Activated naive CD4-positive, alpha-beta T cell treated with anti-CD3 and anti-CD28 coated beads, Interleukin-2, amount 10 ng/mL, durations not matched to agents 5 hours and 36 hours (primary cell): ENCODE measurements at places on chromosomes 6 and 20. TPM values are rescaled to one million over a fixed set of nuclear protein-coding genes. Genes with fewer than 3 reads are reported as not detected.

RAB44 gene
- total RNA-seq, result 0.07 TPM

CGAS gene
- total RNA-seq, result 24.6 TPM

FAM217A gene
- not detected for total RNA-seq

PNPLA1 gene
- not detected for total RNA-seq

TXLNB gene
- 0.63 TPM for total RNA-seq

SRSF3 gene
- 370 TPM for total RNA-seq

SYNE1 gene
- total RNA-seq, result 107 TPM

SLC35F1 gene
- not detected for total RNA-seq

IRF4 gene
- total RNA-seq, result 279 TPM

CALHM6 gene
- total RNA-seq, result 15.9 TPM

ZNF165 gene
- total RNA-seq, result 1.1 TPM

RGS17 gene
- total RNA-seq, result not detected

C6orf141 gene
- total RNA-seq, result 0.46 TPM

GRM1 gene
- not detected for total RNA-seq

HSPA1L gene
- 3.8 TPM for total RNA-seq

STX11 gene
- 9.9 TPM for total RNA-seq

KLC4 gene
- 24.6 TPM for total RNA-seq

SLC17A9 gene
- total RNA-seq, result 20.6 TPM

OR2B2 gene
- not detected for total RNA-seq

NUP153 gene
- total RNA-seq, result 66.7 TPM

NKX2-4 gene
- not detected for total RNA-seq

NMBR gene
- not detected for total RNA-seq

OR2H2 gene
- not detected for total RNA-seq

TTK gene
- total RNA-seq, result 26.2 TPM

MATN4 gene
- not detected for total RNA-seq

WFDC10B gene
- not detected for total RNA-seq

TAPBP gene
- total RNA-seq, result 273 TPM

HBS1L gene
- total RNA-seq, result 69.4 TPM

PDYN gene
- not detected for total RNA-seq

SPAG4 gene
- 3.2 TPM for total RNA-seq

POPDC3 gene
- not detected for total RNA-seq

TULP1 gene
- total RNA-seq, result not detected

AGER gene
- 41.4 TPM for total RNA-seq

HEY2 gene
- not detected for total RNA-seq

IP6K3 gene
- not detected for total RNA-seq

FAM135A gene
- total RNA-seq, result 6.0 TPM

SOX12 gene
- 6.6 TPM for total RNA-seq

CALHM4 gene
- not detected for total RNA-seq

FHL5 gene
- not detected for total RNA-seq

NOX3 gene
- total RNA-seq, result not detected

KCNK17 gene
- total RNA-seq, result not detected

MMUT gene
- total RNA-seq, result 17.0 TPM

ARMH2 gene
- 2.4 TPM for total RNA-seq

LHFPL5 gene
- total RNA-seq, result not detected

SPTLC3 gene
- 0.05 TPM for total RNA-seq

EPPIN gene
- not detected for total RNA-seq

ULBP3 gene
- total RNA-seq, result 1.8 TPM

GNAS-AS1 gene
- 1.7 TPM for total RNA-seq

MLIP gene
- not detected for total RNA-seq

RREB1 gene
- total RNA-seq, result 35.0 TPM

MYCT1 gene
- total RNA-seq, result not detected

MOG gene
- total RNA-seq, result not detected

NHSL1 gene
- total RNA-seq, result 0.60 TPM
